ENCODE measurements at places on chromosomes 16 and 17.

GRCh38 chr16:70592106-70592571 lies 54.2 kb upstream of the IL34 start:
- DNase-seq = no peak

DNA sequence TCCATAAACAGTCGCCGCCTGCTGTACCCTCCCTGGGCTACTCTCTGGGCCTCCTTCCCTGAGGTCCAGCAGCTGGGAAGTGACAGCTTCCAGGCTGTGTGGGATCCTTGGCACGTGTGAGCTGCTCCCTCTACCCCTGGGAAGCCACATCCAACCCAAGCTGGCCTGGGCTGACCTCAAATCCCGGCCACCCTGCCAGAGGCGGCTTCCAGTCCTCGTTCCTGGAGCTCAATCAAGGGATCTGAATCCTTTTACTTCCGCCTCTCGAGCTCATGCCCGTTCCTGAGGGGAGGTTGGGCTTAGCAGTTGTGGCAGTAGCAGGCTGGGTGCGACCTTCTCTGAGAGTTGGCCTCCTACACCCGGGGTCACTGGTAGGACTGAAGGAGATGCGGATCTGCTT lies 82.5 kb downstream of the NETO2 start:
- no peak for DNase-seq

GRCh38 chr17:77543801-77544200 lies 403.0 kb downstream of the SEC14L1 start:
- no peak for DNase-seq

DNA sequence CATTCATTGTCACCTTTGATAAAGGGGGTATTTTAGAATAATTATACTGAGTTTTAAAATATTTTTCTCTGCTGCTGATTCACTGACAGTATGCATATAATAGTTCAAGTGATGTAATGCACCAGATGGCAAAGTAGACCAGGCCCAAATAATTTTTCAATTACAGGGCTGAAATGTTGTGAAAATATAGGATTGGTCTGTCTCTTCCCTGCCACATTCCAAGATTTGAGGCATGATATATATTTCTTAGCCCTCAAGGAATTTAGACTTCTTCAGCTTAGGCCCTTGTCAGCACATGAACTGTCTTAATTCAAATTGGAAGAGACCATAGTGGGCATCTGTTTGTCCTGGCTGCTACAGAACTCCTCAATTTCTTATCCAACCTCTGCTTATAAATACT lies 39.2 kb upstream of the SLC12A3 start:
- no peak for DNase-seq

All from right lobe of liver (tissue), 6 donors.